IMR-90 (cell line): ENCODE measurements at places on chromosomes 4 and X. TPM values are rescaled to one million over a fixed set of nuclear protein-coding genes. Genes with fewer than 3 reads are reported as not detected.
A peak's percentile ranks its signal among the peaks of the same experiment; 100 is the strongest.

GSX2 gene
- total RNA-seq, result not detected in 2 replicates

RBM47 gene
- 0.83 and 1.1 TPM in 2 replicates for total RNA-seq

ADH7 gene
- not detected in 2 replicates for total RNA-seq

ZNF185 gene
- total RNA-seq, result 3.2 and 3.6 TPM in 2 replicates

STK26 gene
- 0.18 and 0.28 TPM in 2 replicates for total RNA-seq

PWWP3B gene
- not detected in 2 replicates for total RNA-seq

CNGA2 gene
- total RNA-seq, result not detected in 2 replicates

TCEAL9 gene
- total RNA-seq, result 20.3 and 94.4 TPM in 2 replicates

ETDB gene
- not detected in 2 replicates for total RNA-seq

NAT8L gene
- not detected in 2 replicates for total RNA-seq

XPNPEP2 gene
- total RNA-seq, result under 0.01 TPM in 1 of 2 replicates, not detected in the other

FSTL5 gene
- under 0.01 TPM in 2 replicates for total RNA-seq

XK gene
- under 0.01 TPM in 2 replicates for total RNA-seq

PHEX gene
- total RNA-seq, result 0.18 and 0.28 TPM in 2 replicates

GRCh38 chr4:6848717-6849305 is 60.8 kb upstream of the TBC1D14 start:
- peak; percentile 8 for DNase-seq

GRCh38 chrX:267771-268261 is 13.4 kb upstream of the PLCXD1 start:
- no peak for DNase-seq

- DNase-seq, result no peak
These were observed 30.7 kb downstream of the TSC22D3 start for GRCh38 chrX:107744868-107745267.

DNA sequence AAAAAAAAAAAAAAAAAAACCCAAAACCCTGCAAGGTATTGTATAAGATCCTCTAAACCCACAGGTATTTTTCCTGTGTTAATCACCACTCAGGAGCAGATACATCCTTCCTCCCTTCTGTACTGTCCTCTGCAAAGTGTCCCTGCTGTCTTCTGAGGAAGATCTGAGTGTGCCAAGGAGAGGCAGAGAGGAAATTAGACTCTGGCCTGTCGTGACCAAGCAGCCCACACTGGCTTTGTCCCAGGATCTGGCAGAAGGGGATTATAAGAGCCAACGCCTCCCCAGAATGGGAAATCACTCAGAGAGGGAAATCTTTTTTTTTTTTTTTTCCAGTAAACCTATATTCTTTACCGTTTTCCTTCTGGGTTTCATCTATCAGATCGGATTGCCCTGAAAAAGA is 39.6 kb downstream of the PTCHD1 start:
- no peak for DNase-seq

DNA sequence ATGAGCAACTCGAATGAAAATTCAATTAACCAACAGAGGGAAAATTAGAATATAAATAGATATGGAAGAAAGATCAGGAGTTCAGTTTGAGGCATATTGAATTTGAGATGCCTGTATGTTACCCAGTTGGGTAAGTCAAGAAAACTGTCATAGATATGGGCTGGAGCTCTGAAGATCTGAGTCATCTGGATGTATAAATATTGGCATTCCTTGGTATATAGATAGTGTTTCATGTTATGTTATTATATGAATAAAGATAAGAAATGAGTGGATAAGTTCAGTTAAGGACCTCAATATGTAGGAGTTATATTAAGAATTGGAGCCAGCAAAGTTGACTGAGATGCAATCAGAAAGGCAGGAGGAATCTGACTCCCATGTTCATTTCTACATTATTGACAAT is 543.6 kb upstream of the SMIM31 start:
- peak; percentile 4 for DNase-seq

DNA sequence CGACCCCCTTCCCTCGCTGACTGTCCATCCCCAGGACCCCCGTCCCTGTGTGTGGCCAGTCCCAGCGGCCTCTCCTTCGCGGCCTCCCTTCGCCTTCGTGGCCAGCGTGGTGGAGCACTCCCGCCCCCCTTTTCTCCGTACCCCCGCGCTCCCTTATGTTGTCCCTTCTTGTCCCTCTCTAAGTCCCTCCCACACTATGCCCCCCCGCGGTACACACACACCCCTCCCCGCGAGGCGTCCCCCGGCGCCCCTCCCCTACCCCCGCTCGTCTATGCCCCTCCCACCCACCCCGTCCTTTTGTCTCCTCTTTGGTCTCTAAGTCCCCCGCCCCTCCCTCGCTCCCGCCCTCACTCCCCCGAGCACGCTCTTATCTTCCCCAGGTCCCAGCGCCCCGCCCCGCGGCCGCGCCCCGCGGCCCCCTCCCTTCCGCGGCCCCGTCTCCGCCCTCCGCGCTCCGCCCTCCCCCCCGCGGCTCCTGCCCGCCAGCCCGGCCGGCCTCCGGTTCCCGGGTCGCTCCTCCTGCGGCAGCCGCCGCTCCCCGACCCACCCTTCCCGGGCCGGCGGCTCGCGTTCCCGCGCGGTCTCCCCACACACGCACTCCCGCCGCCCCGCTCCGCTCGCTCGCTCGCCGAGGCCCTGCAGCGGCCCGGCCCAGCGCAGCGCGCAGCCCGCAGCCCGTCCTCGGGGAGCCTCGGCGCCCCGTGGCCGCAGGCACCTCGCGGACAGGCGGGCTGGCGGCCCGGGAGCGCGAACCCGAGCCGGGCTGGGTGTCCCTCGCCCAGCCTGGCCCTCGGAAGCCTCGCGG is 26.3 kb downstream of the UTP14A start:
- peak; percentile 81 for DNase-seq

- no peak for DNase-seq
These were observed 541.8 kb upstream of the SMIM31 start for GRCh38 chr4:164212134-164212533.

DNA sequence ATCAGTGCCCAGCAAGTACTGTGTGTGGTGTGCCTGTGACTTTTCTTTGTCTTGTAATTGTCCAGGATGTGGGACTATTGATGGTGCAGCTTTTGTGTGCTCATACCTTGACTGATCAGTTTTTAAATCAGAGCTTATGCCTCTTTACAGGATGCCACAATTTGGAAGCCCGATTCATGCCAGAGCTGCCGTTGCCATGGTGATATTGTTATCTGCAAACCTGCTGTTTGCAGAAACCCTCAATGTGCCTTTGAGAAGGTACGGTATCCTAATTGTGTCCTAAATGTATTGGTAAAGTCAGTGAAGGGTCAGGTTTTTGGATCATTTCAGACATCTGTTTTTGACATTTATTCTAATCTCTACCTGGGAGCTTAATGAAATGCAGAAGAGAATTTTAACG is 180.2 kb downstream of the FRAS1 start:
- no peak for DNase-seq

GRCh38 chr4:126396703-126397102 is 1081.9 kb downstream of the FAT4 start:
- no peak for DNase-seq

- no peak for DNase-seq
These were observed 185.9 kb downstream of the STK32B start for GRCh38 chr4:5237086-5237660.

GRCh38 chr4:142363686-142364085 is 482.4 kb downstream of the INPP4B start:
- no peak for DNase-seq

DNA sequence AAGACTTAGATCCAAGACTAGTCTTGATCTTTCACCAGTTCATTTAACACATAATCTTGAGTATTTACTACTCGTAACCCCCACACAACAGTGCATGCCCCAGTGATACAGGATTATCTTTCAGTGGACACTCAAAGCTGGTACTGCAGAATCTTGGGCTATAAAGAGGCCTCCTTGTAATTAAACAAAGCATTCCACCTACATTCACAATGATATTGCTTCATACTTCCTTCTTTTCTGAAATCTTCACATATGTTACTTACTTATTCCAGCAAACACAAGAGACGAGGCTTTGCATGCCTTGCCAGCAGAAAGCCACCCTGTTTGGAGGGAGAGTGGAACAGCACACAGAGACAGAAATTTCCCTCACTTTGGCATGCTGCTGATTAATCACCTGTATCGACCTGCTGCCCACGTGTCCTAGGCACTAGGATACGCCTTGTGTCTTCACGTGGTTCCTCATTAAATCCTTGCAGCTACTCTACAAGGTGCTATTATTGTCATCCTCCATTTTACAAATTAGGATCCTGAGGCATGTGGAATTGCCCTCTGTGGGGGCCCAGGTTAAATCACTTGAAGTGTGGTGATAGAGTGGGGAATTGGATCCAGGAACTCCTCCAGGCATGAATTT is 77.3 kb downstream of the FAM184B start:
- no peak for DNase-seq

DNA sequence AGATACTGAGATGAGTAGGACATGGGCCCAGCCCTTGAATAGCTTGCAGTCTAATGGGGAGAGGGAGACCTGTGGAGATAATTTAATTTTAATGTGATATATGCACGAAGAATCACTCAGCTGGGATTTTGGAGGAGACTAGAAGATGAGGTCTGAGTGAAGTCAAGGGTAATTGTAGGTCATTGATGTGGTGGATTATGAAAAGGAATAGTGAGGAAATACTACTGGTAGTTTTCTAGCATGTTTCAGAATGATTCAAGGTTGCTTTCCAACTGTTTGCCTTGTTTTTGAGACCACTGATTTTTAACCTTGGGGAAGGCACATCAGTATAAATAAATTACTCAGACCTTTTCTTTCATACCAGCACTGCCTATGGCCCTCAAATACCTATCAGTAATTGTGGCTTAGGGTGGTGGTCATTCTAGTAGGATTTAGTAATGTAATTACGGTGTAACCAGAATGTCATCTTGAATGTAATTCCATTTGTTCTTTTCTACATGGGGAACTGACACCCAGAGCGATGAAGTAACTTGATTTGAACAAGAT is 25.6 kb downstream of the PTTG2 start:
- DNase-seq, result no peak

DNA sequence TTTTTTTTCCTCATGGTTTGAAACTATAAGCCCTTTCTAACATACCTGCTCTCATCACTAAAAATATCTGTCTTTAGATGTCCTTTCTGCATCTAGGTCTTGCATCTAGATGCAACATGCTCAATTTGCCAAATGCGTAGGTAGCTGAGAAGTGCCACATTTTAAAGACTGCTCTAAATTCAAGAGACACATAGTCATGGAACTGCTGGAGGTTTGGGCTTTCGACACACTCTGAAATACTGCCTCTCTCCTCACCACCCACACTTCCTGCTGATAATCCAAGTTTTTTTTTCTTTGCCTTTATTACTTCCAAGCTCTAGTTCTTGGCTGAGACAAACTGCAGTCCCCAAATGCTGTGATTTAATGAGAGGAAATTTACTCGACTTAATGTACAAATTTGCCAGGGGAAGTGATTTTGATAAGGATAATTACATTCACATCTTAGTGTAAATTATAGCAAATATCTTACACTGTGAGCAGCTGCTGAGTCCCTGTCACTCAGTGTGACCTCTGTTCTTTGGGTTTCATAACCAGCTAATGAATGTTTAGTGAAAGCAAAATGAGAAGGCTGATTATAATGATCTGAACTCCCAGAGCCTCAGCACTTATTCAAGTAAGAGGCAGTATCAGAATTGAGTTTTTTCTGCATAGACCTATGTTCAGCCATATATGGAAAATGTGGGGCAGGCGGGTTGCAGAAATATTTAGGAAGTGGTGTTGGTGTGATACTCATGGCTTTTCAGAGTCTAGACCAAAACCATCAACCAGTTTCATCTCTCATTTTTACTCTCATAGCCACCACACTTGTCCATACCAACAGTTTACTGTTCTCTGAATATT is 31.3 kb downstream of the DRD5 start:
- DNase-seq, result no peak

- DNase-seq, result no peak
These were observed 506.9 kb downstream of the MAGEB5 start for GRCh38 chrX:26722666-26723428.

DNA sequence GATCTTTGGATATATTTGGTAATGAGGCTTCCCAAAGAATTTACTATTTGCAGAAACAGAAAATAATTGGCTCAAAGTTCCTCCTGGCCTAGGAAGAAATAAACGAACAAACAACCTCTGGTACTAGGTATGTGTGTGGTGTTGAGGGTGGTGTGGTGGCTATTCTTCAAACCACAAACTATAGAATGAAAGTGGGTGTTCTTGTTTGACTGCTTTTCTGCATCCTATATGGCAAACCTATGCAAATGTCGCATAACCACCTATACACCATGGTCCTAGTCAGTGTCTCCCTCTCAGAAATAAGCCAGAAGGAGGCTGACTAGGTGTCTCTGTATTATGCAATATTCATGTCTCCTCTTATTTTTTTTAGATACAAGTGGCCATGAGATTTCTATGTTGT is 106.6 kb upstream of the PCDH18 start:
- DNase-seq, result no peak

GRCh38 chrX:22192419-22193060 is 80.2 kb upstream of the CBLL2 start:
- peak; percentile 56 for DNase-seq

DNA sequence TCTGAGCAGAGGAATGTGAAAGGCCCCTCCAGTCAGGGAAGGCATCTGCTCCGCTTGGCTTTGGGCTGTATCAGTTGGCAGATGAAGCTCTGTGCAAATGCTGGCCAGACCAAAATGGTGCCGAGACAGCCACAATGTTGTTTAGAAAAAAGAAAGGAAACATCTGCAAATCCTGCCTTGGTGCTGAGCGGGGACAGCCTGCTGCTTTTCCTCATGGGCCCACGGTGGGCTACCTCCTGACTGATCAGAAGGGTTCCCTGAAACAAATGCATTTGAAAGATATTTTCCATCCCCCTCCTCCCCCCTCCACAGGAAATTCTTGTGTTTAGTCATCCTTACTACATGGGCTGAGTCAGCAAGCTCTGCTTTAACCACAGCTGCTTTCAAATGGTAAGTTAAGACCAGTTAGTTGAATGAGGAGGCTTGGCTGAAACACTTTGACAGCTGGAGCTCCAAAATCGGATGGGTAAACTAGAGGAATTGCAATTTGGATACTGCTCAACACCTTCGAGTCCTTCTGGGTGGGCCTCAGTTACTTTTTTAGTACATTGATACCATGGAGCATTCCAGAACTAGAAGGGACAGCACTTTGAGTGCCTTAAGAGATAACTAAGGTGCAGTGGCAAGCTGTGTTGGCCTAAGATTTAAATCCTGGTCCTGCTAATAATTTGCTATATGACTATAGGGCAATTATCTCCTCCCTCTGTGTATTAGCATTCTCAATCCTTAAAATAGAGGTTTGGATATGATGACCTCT is 36.0 kb downstream of the PLAC1 start:
- peak; percentile 89 for DNase-seq

GRCh38 chr4:43374216-43374751 is 481.8 kb downstream of the GRXCR1 start:
- DNase-seq, result peak; percentile 4

DNA sequence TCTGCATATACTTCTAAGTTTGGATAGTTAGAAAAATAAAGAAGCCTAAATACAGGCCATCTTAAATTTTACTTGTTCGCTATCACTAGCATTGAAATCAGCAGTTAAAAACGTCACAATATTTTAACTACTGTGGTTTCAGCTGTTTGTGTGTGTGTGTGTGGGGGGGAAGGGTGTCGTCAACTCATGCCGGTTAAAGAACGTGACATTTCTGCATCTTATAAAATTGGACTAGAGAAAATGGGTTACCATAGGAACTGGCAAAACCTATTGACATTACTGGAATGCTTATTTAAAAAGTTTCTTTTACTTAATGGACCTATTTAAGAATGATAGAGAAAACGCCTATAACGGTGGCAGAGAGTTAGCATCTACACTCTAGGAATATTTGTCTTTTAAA is 1.2 kb upstream of the CNKSR2 start:
- no peak for DNase-seq

- DNase-seq, result no peak
These were observed 535.9 kb downstream of the IQCM start for GRCh38 chr4:149279776-149280175.

GRCh38 chr4:64095398-64095797 is 313.9 kb downstream of the TECRL start:
- DNase-seq, result no peak
